ENCODE measurements at places on chromosomes 16 and 17.
A peak's percentile ranks its signal among the peaks of the same experiment; 100 is the strongest.

- no peak for DNase-seq
These were observed 44.3 kb upstream of the CRHR1 start for GRCh38 chr17:45739786-45740185.

GRCh38 chr17:57553991-57554825 is 190.9 kb downstream of the CCDC182 start:
- DNase-seq, result no peak

GRCh38 chr17:70166615-70167014 is 2.7 kb upstream of the KCNJ2 start:
- DNase-seq, result no peak

DNA sequence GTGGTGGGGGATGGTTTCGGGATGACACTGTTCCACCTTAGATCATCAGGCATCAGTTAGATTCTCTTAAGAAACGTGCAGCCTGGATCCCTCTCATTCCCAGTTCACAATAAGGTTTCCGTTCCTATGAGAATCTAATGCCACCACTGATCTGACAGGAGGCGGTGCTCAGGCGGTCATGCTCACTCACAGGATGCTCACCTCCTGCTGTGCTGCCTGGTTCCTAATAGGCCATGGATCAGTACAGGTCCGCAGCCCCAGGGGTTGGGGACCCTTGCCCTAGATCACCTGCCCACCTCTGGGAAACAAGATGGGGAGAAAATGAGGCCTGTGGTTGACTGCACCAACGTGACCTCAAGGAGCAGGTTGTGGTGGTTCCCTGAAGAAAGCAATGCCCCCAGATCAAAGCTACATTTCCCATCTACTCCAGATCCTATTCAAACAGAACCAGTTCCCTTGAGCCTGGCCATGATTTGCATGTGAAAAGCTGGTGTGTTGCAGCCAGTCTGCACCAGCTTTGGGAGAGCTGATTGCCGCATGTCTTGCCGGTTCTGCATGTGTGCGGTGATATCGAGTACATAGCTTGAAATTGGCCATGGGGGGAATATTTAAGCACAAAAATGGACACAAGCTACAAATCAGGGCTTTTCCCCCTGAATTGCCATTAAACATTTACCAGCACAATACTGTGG is 183.2 kb upstream of the HSBP1 start:
- DNase-seq, result no peak

DNA sequence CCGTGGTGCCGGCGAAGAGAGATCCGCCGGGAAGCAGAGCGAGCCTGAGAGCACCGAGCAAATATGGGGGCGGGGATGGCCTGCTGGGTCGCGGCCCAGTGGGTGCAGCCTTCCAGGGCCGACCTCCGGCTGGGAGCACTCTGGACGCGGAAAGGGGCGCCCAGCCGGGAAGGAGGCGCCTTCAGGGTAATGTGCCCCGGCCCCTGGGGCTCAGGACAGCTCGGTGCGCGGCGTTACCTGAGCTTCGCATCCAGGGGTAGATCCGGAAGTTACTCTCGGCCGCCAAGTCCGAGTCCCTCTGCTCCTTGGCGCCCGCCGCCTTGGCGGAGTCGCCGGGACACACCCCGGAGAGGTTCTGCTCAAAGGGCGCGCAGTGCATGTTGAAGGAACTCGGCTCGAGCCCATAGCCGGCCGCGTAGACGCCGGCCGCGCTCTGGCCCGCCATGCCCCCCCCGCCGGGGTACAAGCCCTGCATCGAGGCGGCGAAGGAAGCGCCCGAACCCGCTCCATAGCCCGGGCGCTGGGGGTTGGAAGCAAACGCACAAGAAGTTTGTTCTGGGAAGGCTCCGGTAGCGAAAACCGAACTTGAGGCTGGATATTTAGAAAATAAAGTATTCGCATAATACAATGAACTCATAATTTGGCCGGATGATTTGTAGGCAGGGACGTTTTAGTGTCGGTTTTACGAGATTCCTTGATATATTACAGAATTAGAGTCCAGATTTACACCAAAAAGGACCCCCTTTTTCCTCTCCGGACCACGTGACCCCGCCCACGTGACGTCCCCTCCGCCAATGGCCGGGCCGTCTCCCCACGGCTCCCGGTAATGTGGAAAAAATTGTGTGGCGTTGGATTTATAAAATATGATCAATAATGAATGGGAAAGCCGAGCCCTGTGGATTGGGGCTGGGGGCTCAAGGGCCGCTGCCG is at the start of gene HOXB7:
Gene HOXB7 (minus strand): TSS at position 736 of the 930 bp plus-strand sequence. CDS start 99 bp downstream, at position 637.
- no peak for DNase-seq

- DNase-seq, result no peak
These were observed 7.3 kb downstream of the TEX2 start for GRCh38 chr17:64255764-64256163.

DNA sequence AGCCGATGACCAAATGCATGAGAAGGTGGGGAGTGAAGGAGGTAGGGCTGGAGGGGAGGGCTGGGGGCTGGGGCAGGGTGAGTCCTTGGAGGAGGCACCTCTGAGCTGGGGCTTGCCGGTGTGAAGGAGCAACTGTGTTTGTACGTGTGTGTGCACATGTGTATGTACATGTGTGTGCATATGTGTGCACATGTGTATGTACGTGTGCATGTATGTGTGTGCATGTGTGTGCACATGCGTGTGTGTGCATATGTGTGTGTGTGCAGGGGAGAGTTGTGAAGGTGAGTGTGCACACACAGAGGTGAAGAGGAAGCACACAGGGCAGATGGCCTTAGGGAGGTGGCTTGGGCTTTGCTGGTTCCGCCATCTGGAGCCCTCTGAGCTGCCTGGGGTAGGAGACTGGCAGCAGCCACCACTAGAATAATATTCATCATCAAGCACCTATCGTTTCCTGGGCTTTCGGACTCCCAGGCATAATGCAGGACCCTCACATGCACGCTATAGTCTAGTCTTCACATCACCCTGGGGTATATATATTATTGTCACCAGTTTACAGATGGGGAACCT is 120.9 kb upstream of the CDC42EP4 start:
- no peak for DNase-seq

- no peak for DNase-seq
These were observed 5.2 kb upstream of the TOB1 start for GRCh38 chr17:50871364-50871763.

GRCh38 chr16:66605177-66605978 is 874 bp downstream of the CMTM3 start:
- DNase-seq, result peak; percentile 29

GRCh38 chr17:79991140-79991923 is 44.3 kb downstream of the TBC1D16 start:
- peak; percentile 46 for DNase-seq

DNA sequence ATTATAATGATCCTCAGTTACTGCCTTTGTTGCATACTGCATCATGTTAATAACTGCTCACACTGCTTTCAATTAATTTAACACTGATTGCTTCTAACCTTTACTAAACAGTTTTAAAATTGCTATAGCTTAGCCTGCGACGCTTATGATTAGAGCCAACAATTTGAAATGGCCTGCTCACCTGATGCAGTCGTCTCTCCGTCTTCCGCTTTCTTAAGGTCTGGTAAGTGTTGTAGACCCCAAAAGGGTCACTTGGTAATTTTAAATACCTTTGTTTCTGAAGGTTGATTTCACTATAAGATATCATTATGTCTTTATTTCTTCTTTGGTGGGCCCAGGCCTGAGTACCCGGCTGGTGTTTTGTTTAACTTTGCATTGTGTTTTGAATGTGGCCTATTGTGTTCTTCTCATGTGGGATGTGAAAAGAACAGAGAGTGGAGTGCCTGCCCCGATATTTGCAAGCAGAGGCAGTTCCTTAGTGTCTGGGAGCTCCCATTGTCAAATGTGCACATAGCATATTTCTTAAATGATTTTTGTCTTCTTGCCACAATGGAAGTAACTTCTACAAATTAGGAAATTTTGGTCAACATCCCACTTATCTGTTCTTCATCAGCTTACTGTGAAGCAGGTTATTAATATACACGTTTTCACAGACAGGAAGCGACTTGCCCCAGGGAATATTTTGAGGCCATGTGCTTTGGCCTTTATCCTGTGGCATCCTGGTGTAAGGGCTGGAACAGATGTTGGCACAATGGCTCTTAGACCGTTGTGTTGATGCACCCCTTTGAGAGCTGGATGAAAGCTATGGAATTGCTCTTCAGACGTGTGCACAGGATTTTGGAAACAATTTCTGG is 2.9 kb downstream of the PHKB start:
- DNase-seq, result peak; percentile 24

DNA sequence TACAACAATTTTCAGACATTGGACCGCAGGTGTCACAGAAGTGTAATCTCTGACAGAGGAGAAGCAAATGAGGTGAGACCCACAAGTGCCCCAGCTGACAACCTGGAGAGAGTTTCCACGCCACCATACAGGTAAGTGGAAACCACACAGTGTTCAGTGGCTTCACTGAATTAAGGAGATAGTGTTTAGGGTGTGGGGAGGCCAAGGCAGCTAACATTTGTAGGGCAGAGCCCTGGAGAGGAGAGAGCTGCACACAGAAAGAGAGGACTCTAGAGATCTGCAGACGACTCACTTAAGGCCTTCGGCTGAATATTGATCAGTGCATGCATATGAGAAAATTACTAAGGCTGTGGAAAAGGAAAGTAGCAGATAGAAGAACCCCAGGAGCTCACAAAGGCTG is 228.9 kb upstream of the TNRC6C start:
- no peak for DNase-seq

DNA sequence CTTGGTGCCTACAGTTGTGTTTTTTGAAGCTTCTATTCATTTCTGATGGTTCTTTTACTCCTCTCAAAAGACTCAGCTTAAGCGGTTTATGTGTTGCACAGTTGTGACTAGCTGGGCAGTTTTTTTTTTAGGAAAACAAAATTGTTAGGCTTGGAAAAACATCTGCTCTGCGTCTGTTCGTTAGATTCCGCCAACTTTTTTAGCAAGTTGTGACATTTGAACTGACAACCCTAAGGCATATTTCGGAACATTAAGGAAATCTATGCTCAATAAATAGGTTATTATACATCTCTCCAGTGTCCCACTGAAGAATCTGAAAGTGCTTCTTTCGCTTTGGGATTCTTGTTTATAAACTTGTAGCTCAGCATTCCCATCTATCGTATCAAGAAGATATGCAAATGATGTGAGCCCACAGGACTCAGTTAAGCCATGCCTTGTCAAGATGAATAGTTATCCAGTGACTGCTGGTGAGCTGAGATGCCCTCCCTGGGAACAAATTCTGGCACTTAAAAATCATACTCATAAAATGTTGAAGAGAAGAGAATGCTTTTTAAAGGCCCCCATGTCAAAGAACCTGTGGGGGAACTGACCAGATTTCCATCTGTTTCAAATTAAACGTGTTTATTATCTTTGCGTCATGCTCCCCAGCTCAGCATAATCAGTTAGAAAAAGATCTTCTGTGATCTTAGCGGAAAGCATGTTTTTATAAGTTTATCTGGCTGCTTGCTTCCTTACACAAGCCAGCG is 109.0 kb upstream of the FAM20A start:
- DNase-seq, result no peak

- no peak for DNase-seq
These were observed 21.7 kb upstream of the PAFAH1B1 start for GRCh38 chr17:2571523-2572303.

GRCh38 chr16:70396246-70396904 is 42.5 kb downstream of the ST3GAL2 start:
- DNase-seq, result no peak

DNA sequence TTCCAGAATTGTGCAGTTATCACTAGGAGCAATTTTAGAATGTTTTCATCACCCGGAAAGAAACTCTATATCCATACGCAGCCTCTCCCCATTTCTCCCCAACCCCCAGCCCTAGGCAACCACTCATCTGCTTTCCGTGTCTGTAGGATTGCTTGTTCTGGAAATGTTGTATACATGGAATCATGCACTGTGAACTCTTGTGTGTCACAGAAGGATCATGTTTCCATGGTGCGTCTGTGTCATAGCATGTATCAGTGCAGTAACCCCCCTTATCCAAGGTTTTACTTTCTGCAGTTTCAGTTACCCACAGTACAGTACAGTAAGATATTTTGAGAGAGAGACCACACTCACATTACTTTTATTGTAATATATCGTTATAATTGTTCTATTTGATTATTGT is 299.4 kb downstream of the CPPED1 start:
- no peak for DNase-seq

DNA sequence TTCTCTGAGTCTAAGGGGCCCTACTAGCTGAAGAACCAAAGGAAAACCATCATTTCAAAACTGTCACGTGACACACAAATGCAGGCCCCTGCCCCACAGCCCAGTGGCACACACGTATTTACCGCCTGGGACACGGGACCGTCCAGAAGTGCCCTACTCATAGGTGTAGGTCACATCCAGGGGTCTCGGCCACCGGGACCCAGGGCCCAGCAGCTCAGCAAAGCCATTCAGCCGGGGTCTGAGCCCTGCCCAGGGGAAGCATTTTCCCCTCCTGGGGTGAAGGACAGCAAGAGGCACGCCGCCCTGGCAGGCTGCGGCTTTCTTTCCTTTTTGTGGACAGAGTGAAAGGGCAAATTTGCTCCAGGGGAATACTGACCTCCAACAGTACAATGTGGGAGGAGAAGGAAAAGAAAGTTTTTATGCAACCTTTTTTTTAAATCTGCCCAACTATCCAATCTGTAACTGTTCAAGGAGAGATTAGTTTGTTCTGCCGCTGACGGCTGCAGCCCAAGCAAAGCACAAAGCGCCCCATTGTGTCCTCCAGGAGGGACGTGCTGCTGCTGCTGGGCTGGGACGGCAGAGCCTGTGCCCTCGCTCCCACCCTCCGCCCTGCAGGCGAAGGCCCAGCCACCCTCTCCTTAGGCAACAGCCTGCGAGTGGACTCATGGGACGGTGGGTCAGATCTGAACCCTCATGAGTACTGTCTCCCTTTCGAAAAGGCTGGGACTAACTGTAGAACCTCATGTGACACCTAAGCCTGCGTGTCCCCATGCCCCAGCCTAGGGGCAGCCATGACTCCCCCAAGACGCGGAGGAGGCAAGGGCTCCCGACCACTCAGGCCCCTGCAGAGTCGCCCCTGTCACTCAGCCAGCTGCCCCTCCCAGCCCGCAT is 21.3 kb downstream of the SLC7A5 start:
- no peak for DNase-seq

- no peak for DNase-seq
These were observed 270.9 kb downstream of the CEP112 start for GRCh38 chr17:65920996-65921395.

- peak; percentile 37 for DNase-seq
These were observed 17.1 kb downstream of the PLEKHG4 start for GRCh38 chr16:67296420-67296819.

GRCh38 chr16:27073733-27074132 is 7.0 kb downstream of the C16orf82 start:
- DNase-seq, result no peak

DNA sequence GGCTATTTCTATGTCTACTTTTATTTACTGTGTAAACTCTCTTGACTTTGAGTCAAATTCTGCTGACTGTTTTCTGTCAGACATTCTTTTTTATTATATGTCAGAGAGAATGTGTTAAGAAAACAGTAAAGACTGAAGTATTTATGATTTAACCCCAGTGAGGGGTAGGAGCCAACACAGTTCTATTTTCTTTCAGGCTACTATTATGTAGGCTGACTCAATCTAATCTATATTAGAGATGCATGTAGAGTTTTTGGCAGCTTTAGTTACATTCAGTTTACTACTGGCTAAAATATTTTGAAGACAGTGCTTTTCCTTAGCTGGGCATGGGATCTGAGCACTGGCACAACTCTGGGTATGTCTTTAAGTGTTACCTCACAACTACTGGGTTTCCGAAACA is 1108.0 kb downstream of the CDH11 start:
- DNase-seq, result no peak
